ENCODE measurements at places on chromosomes 7 and 10. TPM values are rescaled to one million over a fixed set of nuclear protein-coding genes. Genes with fewer than 3 reads are reported as not detected.

GRCh38 chr10:85645053-85645452 lies 721.5 kb downstream of the GRID1 start:
- no peak for DNase-seq

DNA sequence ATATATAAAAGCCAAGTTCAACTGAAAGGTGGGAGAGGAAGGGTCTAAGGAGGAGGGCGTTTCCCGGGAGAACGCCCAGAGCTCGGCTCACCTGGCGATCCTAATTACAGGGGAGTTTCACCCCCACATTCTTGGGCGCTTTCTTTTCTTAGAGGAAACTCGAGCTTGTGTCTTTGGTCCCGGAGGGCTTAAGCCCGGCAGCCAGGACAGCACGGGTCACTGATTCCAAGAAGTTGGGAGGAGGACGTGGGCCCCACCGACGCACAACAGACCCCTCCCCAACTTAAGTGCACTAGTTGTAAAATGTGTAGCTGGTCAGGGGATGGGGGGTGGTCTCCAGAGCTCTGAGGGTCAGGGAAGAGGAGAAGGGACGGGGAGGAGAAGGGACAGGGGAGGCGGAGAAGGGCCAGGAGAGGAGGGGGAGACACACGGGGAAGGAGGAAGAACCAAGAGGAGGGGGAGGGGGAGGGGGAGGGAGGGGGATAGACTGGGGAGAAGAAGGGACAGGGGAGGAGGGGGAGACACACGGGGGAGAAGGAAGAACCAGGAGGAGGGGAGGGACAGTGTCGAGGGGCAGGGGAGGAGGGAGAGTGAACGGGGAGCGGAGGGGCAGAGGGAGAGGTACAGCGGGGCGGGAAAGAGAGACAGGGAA lies 874 bp downstream of the BAIAP2L1 start:
- no peak for DNase-seq

DNA sequence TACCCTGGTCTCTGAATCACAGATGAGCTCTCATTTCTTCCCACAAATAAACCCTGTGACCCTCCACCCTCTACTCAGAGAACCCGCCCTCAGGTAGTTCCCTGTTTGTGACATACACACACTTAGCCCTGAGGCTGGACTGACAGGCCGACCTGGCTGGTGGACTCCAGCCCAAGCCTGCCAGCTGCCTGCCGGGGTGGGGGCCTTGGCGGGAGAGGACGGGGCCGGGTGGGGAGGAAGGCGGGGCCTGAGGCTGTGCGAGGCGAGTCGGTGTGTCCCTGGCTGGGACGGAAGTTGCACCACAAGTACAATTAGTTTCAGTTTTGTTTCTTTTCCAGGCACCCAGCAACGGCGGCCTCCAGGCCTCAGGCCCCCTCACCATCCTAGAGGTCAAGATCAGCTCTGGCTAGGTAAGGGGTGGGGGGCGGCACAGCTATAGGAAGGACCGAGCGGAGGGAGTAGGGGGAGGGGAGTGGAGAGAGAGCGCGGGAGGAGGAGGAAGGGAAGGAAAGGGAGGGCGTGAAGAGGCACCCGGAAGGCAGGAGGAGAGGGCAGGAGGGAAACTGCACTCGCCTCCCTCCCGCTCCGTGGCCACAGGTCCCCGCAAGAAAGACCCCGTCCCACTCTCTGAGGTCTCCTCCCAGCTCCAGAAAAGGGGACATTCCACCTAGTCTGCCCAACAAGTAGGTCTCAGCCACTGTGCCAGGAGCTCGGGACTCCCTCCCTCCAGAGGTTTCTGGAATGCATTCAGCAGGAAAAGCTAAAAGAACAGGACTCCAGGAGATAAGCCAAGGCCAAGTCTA lies at the start of gene TRIM56:
Gene TRIM56, plus strand, starts transcription at position 320 of the 803 bp plus-strand sequence. CDS start 1,832 bp downstream, outside the sequence.
- DNase-seq: peak; percentile 91

GRCh38 chr7:97017192-97018125 lies 7.2 kb downstream of the DLX5 start:
- DNase-seq: no peak

- DNase-seq: peak; percentile 60
Observed at GRCh38 chr10:49761789-49762565, at the start of gene OGDHL. OGDHL (minus strand) TSS chr10:49762323; CDS start chr10:49758592, 3,731 bp downstream.

DNA sequence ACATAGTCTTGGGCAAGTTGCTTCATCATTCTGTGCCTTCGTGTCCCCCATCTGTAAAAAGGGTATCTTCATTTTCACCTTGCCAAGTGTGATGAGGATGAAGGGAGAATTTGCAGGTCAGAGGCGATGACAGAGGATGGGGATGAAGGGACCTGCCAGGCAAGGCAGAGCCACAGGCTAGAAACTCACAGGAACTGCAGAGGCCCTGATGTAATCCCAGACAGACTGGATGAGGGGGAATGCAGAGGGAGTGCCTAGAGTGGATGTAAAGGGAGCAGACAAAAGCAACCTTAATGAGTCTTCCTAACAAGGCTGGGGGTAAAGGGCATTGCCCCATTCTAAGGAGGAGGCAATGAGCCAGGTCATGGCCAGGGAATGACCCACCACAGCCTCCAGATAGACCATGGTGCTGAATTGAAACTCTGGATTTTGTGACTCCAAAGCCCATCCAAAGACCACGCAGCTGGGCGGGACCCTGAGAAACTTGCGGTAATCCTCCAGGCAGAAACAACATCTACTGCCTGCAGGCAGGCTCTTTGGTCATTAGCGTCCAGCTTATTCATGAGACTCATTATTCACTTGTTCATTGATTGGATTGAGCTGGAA lies 1.9 kb downstream of the ANTXRL start:
- DNase-seq: no peak

DNA sequence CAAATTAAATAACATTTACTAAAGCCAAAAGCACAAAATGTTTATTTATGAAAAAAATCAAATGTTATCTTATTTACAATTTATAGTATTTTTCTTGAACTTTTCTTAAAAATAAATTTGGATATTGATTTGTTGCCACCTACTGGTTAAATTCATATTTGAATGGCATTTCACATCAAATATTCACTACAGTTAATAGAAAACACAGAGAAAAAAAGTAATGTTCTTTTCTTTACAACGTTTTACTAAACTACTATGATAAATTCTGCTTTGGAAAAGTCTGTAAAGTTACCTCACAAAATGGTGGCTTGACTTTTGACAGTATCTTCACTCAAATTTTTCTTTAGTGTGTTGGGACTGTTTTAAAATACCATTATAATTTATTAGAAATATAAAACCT lies 52.7 kb downstream of the SRPK2 start:
- DNase-seq: no peak

Gene PPP1R17
- total RNA-seq: not detected

Gene GRM3
- not detected for total RNA-seq

Gene ERV3-1
- 7.4 TPM for total RNA-seq

Gene SORCS1
- total RNA-seq: 1.1 TPM
